Sciatic nerve (tissue), 2 donors: ENCODE measurements at places on chromosomes 5 and 9.

DNA sequence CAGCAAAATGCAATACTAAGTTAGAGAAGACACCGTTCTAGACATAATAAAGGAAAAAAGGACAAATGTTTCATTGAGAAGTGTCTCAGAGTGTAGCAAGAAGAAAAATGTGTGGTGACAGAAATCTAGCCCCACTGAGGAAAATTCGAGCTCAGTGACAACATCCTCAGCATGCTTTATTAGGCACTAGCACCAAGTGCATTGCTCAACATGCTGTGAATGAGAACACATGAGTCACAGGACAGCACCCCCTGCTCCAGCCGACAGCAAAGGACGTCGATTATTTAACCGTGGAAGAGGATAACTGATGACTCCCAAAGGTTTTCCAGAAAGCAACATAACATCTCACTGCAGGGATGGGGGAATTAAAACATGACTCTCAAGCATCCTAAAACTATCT lies 182.7 kb downstream of the GNAQ start:
- DNase-seq = no peak

GRCh38 chr5:72293495-72294055 lies 26.5 kb downstream of the MRPS27 start:
- no peak for DNase-seq

DNA sequence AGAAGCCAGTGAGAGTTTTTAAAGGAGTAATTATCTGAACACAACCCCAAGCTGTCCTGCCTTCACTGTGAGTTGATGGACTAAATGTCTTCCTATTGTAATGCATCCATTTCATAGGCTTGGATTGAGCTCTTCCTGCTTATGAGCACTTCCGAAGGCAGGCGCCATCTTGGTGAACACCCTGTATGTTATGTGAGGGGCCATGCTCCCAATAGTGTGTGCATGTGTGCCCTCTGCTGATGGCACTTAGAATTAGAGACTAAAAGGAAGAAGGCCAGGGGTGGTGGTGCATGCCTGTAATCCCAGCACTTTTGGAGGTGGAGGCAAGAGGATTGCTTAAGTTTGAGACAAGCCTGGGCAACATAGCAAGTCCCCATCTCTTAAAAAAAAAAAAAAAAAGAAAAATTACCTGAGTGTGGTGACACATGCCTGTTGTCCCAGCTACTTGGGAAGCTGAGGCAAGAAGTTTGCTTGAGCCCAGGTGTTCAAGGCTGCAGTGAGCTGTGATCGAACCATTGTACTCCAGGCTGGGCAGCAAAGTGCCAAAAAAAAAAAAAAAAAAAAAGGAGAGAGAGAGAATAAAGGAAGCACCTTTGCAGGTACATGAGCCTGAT lies 65.0 kb downstream of the C9orf152 start:
- no peak for DNase-seq

GRCh38 chr9:118975736-118976135 lies 393.5 kb downstream of the BRINP1 start:
- no peak for DNase-seq

- no peak for DNase-seq
These were observed 419.5 kb upstream of the ACTBL2 start for GRCh38 chr5:57902095-57902494.

- no peak for DNase-seq
These were observed 15.2 kb downstream of the CCDC125 start for GRCh38 chr5:69317391-69317790.

DNA sequence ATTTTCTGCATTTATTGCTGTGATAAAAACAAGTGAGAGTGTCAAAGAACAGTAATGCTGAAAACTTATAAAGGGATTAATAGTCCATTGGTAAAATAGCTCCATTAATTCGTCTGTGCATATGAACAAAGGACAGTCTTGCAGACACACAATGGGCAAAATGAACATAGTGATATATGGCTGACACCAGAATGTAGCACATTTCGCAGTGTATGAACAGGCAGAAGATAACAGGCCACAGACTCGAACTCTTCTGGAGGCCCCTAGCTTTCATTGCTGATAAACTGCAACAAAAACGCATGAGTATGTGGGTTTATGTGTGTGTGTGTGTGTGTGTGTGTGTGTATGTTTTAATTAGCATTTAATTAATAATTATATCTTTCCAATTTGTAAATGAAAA lies 354.8 kb downstream of the TAF11L14 start:
- no peak for DNase-seq

- DNase-seq = no peak
These were observed 63.4 kb upstream of the RNU6ATAC start for GRCh38 chr9:134227451-134228411.

DNA sequence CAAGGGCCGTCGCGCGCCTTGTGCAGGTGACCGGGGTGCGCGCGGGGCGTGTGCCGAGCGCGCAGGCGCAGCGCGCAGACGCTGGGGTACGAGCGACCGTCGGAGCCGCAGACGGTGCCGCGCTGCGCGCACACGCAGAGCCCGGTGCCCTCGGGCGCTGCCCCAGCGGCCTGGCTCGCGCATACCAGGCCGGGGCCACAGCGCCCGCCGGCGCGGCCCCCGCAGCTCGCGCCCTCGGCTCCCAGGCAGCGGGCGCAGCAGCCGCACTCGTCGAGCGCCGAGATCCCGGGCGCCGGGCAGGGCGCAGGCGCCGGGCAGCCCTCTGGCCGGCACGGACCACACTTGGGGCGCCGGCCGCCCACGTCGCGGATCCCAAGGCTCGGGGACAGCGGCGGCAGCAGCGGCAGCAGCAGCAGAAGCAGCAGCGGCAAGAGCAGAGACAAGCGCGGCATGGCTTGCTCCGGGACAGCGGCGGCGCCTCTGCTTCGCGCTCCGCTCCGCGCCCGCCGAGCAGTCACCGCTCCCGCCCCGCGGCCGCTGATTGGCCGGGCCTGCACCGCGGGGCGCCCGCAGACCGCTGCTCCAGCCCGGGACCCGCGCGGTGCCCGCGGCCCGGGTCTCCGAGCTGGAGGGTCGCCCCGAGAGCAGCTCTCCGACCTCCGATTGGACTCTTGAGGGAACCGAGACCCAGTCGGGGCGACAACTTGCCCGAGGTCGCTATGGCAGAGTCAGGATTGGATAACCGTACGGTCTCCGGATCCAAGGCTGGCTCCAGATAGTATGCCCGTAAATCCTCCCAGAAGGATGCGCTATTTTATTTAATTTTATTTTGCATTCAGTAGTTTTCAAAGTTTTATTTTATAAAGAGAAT lies at the start of gene IGFBPL1:
TSS of gene IGFBPL1 (minus strand) at position 482 of the 871 bp plus-strand sequence. CDS start at position 452, 30 bp downstream.
- no peak for DNase-seq

- no peak for DNase-seq
These were observed 58.8 kb downstream of the COL27A1 start for GRCh38 chr9:114214181-114214580.

- DNase-seq = no peak
These were observed 35.2 kb upstream of the SPATA31C2 start for GRCh38 chr9:88173378-88173999.

DNA sequence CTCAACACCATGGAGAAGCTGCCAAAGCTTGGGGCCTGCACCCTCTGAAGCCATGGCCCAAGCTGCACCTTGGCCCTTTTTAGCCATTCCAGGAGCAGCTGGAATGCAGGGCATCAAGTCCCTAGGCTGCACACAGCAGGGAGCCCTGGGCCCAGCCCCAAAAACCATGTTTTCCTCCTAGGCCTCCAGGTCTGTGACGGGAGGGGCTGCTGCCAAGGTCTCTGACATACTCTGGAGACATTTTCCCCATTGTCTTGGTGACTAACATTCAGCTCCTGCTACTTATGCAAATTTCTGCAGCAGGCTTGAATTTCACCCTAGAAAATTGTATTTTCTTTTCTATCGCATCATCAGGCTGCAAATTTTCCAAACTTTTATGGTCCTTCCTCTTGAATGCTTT lies 64.6 kb downstream of the ELOVL7 start:
- DNase-seq = no peak

- DNase-seq = no peak
These were observed 24.2 kb downstream of the FBN2 start for GRCh38 chr5:128513806-128514205.

GRCh38 chr9:25702536-25702935 lies 24.3 kb upstream of the TUSC1 start:
- no peak for DNase-seq

GRCh38 chr9:23938908-23939307 lies 112.9 kb upstream of the ELAVL2 start:
- DNase-seq = no peak

GRCh38 chr9:4725706-4726442 lies 15.1 kb downstream of the AK3 start:
- no peak for DNase-seq

DNA sequence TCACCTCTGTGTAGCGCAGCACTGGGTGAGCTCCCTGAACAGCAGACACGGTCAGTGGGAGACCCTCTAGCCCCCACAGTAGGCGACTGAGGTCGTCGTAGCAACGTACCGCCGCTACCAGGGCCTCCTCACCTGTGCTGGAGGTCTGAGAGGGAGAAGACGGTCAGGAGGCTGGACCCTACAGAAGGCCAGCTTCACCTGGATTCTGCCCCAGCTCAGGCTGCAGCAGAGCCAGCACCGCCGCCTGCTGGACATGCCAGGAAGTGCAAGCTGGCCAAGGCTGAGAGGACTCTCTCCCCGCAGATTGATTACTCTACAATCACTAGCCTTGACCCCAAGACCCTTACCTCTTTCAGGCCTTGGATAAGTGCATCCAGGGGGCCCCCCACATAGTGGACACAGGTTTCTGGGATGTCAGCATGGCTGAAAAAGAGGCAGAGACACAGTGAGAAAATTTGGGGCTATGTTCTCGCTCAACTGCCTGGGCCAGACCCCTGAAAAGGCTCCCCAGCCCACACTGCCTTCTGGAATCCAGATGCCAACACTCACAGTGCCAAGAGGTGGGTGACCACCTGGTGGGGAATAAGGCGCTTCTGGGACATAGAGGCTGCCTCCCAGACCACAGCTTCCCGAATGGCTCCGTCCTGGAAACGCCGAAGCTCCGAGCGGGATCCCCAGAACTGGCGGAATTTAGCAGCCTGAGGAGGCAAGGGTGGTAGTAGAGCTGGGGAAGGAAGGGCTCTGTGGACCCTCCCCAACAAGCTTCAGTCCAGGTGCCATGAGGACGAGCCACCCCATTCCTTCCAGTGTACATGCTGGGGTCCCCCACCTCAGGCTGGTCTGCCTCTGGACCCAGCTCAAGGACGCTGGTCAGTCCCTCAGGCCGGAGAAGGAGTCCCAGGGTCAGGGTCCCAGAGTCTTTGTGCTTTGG lies 6.9 kb downstream of the NOL6 start:
- peak; percentile 81 for DNase-seq

- no peak for DNase-seq
These were observed 186.7 kb upstream of the RASA1 start for GRCh38 chr5:87081016-87081415.

- DNase-seq = no peak
These were observed 41.1 kb downstream of the NSUN2 start for GRCh38 chr5:6591671-6592288.

DNA sequence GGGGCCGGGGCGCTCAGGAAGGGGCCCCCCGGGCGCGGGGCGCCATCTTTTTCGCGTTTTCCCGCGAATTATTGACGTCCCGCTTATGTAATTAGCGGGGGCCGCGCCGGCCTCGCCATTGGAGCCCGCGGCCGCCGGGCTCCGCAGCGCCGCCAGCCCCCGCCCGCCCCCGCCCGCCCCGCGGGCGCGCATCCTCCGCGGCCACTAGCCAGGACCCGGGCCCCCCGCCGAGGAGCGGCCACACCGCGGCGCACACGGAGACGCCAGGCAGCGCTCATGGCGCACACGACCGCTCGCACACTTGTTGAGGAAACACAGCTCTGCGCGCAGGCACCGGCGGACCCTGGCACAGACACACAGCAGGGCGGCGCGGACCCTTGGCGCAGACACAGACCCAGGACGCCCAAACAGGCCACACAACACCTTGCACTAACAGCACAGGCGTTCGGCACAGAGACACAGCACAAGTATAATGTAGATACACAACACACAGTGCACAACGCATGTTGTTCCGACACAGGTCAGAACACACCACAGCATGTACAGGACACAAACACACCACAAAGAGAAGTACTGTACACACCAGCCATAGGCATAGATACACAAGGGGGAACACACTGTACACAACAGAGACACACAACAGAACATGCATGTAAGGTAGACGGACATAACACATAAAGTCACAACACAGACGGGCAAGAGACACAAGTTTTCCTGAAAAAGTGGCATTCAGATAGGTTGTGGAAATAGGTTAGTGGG lies 467 bp upstream of the PHF19 start:
- peak; percentile 82 for DNase-seq

DNA sequence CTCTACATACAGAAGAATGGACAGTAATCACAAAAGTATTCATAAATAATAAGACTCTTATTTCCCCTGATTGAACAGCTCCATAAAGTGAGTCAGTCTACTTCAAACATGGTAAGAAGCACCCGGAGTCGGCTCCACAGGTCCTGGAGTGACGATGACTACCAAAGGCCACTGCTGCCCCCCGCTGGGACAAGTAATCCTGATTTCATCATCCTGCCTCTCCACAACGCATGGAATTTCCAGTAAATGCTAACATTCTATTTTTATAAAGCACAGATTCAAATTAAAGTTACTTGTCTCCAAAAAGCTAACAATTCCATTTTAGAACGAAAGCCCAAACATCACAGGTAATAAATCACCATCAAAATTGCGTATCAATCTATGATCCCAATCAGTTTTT lies 16.2 kb downstream of the ATPSCKMT start:
- DNase-seq = no peak

DNA sequence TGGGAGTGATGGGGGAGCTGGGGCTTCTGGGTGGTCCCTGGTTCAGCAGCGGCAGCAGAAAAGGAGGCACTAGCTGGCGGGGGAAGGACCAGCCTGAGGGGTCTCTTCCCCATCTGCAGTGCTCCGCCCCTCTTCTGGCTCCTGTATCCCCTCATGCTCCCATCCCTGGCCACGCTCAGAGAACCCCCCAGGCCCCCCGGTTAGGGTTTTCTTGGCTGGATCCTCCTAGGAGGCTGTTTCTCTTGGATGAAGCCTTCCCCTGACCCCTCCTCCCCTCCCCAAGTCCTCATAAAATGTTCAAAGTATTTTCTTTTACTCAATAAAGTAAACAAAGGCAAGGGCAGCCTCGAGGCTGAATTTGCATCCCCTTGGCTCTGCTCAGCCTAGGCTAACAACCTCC lies 60.8 kb downstream of the FGF18 start:
- DNase-seq = no peak

GRCh38 chr9:133506653-133507038 lies 18.1 kb downstream of the MYMK start:
- peak; percentile 82 for DNase-seq

- no peak for DNase-seq
These were observed 14.1 kb downstream of the FBXL17 start for GRCh38 chr5:108367679-108368334.

- no peak for DNase-seq
These were observed 21.5 kb upstream of the RNF20 start for GRCh38 chr9:101512116-101512515.

- no peak for DNase-seq
These were observed at the start of gene PCDHGA12 for GRCh38 chr5:141430332-141431113. TSS of gene PCDHGA12 (plus strand) at chr5:141430507. CDS start at chr5:141430760, 253 bp downstream.
